Hippocampal formation (tissue), 2 donors: ENCODE measurements at places on chromosomes 4 and X.

DNA sequence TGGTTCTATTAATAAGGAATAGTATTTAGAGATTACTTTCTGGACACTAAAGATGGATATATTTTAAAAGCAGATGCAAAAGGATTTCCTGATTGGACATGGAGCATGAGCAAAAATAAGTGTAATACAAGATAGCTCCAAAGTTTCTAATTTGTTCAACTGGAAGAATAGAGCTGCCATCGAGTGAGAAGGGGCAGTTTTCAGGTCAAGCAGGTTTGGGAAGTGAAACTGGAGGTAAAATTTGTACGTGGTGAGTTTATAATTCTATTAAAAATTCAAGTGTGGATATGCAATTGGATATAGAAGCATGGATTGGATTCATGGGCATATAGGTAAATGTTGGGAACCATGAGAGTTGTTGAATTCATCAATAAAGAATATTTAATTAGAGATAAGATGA lies 31.8 kb downstream of the PRDM8 start:
- DNase-seq = no peak

GRCh38 chr4:183078634-183079033 lies 20.4 kb upstream of the WWC2 start:
- DNase-seq = no peak

DNA sequence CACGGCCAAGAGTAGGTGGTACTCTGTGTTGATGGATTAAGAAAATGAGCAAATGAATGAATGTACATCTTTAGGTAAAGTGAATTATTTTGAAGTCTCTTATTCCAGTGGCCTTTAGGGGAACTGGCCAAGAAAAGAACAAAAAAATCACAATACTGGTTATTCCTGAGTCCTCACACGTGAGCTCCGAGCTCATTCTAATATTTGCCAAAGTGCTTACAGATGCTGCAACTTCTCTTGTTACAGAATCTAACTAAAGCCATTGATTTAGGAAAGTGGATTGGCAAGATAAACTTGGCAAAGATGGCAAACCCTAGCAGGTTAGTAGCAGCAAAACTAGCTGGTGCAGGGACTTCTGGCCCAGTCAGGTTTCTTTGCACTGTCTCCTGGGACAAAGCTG lies 37.6 kb downstream of the IDS start:
- no peak for DNase-seq

GRCh38 chr4:119659576-119659975 lies 31.0 kb upstream of the PDE5A start:
- no peak for DNase-seq

GRCh38 chrX:131393426-131393825 lies 104.3 kb upstream of the IGSF1 start:
- no peak for DNase-seq

DNA sequence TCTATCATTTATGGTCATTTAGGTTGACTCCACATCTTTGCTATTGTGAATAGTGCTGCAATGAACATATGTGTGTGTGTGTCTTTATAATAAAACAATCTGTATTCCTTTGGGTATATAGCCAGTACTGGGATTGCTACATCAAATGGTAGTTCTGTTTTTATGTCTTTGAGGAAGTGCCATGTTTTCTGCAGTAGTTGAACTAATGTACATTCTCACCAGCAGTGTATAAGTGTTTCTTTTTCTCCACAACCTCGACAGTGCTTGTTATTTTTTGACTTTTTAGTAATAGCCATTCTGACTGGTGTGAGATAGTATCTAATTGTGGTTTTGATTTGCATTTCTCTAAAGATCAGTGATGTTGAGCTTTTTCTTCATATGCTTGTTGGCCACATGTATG lies 80.5 kb downstream of the ARHGAP6 start:
- no peak for DNase-seq

DNA sequence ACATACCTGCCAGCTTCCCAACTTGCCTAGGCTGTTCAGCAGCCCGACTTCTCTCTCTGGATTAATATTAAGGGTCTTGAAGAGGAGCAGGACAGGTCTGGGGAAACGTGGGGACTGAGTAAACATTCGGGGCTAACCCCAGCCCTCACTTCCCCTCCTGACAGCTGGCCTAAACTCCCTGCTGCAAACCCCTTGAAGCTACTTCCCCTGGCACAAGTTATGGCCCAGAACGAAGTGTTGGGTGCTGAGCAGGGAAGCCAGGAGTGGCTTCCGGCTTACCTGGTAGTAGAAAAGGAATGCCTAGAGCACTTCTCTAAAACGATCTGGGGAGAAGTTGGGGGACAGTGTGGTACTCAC lies 200.0 kb downstream of the BCOR start:
- no peak for DNase-seq

DNA sequence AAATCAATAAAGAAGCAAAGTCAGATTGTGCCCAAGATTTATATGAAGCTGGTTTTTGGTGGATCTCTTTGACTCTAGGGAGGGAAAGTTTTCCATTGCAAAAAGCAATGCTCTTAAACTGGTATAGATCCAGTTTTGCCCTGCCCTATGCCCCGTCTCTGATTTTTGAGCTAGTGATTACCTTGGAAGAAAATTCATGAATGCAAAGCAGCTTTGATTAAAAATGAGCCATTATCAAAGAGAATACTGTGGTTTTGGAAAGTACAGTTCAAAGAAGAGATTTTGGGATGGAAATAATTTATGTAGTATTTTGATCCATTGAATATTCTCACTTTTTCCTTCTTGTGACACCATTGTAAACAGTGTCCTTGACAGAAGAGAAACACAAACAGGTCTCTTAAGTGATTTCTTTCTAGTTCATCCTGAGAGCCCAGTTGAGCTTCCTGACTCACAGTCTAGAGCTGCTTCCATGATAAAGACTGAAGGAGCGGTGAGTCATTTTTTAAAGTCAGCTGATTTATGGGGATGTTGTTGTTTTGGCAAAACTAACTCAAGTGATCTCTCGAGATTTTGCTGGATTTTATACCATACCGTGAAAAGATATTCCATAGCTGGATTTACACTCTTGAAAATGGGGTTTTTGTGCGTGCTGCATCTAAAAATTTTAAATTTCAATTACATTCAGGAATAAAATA lies 76.7 kb downstream of the AFF1 start:
- DNase-seq = no peak

DNA sequence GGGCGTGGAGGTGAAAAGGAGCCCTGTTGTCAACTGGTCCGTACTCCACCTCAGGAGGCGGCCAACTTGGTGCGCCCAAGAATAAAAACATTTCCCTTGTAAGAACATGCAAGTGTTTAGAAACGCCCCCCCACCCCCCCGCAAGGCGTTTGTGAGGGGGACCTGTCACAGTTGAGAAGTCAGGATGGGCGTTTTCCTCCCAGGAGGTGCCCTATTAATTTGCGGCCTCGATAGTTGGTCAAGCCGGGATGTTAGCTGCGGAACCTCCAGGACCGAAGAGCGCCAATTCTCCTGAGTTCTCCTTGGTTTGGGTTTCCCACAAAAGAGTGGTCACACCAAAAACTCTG lies 651 bp upstream of the SAP30 start:
- DNase-seq = no peak

- peak; percentile 69 for DNase-seq
Measured at GRCh38 chrX:104098151-104098808, 14.0 kb upstream of the ZCCHC18 start.

- no peak for DNase-seq
Measured at GRCh38 chrX:30865015-30865414, 24.0 kb downstream of the TAB3 start.

GRCh38 chrX:23803931-23804381 lies 21.0 kb downstream of the SAT1 start:
- no peak for DNase-seq

- DNase-seq = no peak
Measured at GRCh38 chr4:26964994-26965393, 104.4 kb downstream of the STIM2 start.

DNA sequence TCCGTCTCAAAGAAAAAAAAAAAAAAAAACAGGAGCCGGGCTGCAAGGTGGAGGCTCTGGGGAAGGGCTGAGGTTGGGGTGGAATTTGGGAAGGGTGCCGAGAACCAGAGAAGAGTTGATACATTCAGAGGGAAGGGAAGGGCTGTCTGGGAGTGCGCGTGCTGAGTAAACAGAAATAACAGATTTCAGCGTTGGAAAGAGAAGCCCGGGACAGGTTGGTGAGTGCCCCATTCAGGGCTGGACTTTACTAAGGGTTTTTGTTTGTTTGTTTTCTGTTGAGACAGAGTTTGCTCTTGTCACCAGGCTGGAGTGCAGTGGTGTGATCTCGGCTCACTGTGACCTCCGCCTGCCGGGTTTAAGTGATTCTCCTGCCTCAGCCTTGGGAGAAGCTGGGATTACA lies 1.7 kb upstream of the IL3RA start:
- DNase-seq = no peak

- no peak for DNase-seq
Measured at GRCh38 chr4:40749717-40750460, at the start of gene NSUN7. Gene NSUN7, plus strand, starts transcription at chr4:40749955. Its CDS starts 739 bp downstream, at chr4:40750694.

DNA sequence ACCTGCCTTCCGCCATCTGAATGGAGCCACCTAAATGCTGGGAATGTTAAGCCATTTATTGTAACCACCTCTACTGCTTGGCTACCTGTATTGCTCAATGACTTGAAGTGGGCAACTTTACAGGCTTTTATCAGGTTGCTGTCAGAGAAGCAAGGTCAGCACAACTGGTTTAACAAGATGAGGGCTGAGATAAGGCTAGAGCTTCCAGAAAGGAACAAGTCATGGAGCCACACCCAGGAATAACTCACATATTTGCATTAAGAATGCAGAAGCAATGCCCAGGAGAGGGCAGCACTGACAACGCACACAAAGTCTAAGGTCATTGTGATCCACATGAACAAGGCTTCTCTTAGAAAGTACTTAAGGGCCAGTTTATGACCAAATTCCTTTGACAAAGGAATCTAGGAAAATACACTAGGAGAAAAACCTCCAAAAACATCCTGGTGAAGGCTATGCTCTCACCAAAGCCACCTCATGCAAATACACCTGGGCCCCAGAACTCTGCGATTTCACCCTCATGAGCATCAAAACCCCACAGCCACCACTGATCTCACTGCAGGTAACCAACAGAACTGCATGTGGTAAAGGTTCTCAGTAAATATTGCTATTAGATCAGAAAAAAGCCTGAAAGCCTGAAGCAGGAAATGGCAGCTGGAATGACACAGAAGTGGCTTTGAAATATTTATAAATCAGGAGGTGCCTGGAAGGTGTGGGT lies 15.0 kb upstream of the STS start:
- DNase-seq = no peak

DNA sequence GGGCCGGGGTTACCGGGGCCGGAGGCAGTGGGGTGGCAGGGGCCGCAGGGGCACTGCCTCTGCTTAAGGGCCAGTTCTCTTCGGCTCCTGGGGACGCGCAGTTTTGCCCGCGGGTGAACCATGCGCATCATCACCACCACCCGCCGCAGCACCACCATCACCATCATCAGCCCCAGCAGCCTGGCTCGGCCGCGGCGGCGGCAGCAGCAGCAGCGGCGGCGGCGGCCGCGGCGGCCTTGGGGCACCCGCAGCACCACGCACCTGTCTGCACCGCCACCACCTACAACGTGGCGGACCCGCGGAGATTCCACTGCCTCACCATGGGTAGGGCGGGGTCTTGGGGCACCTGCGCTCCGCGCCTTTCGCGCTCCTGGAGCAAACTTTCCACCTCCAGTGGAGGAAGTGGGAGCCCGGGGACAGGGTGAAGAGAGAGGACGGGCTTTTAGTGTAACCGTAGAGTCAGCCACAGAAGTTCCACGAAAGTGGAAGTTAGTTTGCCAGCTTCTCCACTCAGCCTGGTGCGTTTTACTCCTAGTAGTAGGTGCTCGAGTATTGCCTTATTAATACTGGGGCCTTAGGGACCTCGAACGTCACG lies 729 bp downstream of the GSX2 start:
- DNase-seq = no peak

GRCh38 chr4:124904723-124905388 lies 192.3 kb upstream of the ANKRD50 start:
- no peak for DNase-seq

GRCh38 chrX:69506617-69507499 lies 2.7 kb downstream of the NALF2 start:
- no peak for DNase-seq

- DNase-seq = no peak
Measured at GRCh38 chr4:126710935-126711334, 921.8 kb upstream of the INTU start.

DNA sequence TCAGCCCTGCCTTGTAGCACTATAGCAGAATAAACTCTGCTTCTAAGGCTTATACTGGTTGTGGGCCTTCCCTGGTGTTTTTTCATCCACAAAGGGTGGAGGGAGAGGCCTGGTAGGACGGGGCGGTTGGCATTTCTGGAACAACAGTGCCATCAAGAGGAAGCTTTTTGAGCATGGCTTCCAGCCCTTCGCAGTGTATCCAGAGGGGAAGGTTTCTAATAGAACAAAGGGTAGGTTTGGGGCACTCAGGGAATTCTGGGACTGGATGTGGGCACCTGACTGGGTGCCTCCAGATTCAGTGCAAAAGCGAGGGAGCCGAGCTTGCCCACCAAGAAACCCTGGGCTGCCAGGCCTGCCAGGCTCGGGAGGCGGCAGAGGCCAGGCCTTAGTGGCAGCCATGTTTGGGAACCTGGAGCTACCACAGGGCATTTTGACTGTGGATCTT lies 229.6 kb upstream of the AGTR2 start:
- peak; percentile 92 for DNase-seq

DNA sequence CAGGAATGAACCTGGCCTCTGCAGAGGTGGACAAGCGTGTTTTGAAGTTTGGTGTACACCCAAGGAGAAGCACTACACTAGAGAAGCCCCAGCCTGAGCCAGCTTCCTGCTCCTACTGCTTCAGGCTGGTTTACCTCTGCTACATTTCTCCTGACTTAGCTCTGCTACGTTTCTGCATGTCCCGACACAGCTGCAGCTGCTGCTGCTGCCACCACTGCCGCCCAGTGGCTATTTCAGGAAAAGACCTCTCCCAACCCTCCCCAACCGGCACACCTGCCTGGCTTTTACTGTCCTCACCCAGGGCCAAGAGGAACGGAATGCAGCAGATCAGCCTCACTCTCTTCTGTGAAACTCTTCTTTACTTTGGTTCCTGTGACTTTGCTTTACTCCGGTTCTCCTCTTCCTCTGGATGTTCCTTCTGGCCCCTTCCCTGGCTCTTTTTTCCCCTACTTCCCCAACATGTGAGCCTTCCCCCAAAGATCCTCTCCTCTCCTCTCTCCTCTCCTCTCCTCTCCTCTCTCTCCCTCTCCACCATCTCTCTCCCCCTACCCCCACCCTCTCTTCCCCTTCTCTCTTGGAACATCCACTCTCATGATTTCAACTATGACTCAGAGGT lies 3.1 kb upstream of the P2RY4 start:
- DNase-seq = no peak

DNA sequence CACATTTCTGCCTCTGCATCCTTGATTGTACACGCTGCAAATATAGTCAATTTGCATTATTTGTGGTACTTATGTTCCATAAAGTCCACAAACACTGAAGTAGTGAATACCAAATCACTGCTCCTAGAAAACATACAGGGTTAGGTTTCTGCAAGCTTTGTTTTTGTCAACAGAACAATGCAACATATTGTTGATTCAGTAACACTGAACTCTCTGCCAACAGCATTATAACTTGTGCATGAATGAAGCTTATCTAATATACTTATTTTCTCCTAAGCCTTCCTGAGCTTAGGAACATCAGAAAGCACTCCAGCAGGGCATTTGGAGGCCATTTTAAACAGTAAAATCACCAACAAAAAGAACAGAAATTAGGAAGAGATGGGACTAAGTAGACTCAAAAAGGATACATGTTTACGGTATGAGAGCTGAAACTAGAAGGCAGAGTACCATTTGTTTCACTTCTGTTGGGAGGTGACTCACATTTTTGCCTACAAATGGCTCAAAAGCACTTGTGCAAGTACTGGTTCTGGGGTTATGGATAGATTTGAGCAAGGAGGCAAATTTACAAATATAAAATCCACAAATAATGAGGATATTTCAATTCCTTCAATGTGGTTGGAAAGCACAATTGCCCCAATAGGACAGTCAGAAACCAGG lies 14.1 kb downstream of the COX18 start:
- DNase-seq = peak; percentile 23

GRCh38 chr4:3385711-3386420 lies 55.9 kb upstream of the HGFAC start:
- no peak for DNase-seq
